ENCODE measurements at places on chromosomes 7 and 10.

GRCh38 chr10:78634389-78634815 lies 434.4 kb upstream of the ZMIZ1 start:
- no peak for DNase-seq

- no peak for DNase-seq
Observed at GRCh38 chr7:92763636-92764423, 72.5 kb downstream of the CDK6 start.

GRCh38 chr7:80410081-80410480 lies 101.8 kb downstream of the GNAT3 start:
- no peak for DNase-seq

DNA sequence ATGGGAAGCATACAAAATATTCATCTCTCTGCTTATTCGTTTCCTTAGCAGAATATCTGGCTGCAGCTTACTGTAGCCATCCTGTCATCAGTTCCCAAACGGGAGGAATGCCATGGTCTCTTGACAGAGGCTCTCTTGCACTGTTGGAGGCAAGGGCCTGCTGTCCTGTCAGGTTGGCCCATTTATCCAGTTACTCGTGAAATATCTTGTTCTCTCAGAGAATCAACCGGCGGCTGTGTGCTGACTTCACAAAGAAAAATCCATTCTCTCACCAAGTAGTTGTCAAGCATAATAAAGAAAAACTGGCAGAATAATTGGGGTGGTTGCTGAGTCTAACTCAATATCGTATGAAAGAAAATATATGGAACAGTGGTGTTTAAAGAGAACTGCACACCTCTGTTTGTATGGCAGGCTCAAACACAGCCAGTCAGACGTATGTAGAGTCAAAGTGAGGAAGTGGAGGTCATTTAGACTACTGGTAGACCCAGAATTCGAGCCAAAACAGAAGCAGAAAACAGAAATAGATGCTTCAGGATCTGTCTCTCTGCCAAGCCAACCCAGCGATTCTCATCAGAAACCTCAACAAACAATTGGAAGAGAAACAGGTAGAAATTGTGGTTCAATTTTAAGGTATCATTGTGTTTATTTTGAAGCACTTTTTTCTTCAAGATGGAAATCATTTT lies 349.2 kb upstream of the PRKCQ start:
- DNase-seq = no peak

- no peak for DNase-seq
Observed at GRCh38 chr7:105087981-105088380, 74.0 kb downstream of the KMT2E start.

DNA sequence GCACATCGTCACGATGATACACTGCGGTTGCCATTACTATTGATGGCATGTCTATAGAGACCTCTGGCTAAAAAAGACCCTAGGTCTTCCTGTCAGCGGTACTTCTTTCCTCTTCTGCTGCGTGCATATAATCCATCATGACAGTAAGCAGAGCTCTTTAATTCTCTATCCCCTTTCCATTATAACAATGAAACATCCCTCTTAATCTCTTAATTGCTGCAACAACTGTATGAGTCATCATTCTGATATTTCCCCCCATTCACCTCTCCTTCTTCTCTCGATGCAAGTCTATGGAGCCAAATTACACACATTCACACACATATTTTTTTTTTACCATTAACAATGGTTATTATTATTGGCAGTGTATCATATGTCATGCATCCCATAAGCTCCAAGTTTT lies 45.2 kb upstream of the AKR1E2 start:
- DNase-seq = no peak

GRCh38 chr7:142357953-142358520 lies 100.2 kb upstream of the PRSS58 start:
- DNase-seq = no peak

- DNase-seq = no peak
Observed at GRCh38 chr7:154482863-154483262, 430.7 kb downstream of the DPP6 start.

- DNase-seq = no peak
Observed at GRCh38 chr10:62076891-62077290, 175.4 kb downstream of the ARID5B start.

DNA sequence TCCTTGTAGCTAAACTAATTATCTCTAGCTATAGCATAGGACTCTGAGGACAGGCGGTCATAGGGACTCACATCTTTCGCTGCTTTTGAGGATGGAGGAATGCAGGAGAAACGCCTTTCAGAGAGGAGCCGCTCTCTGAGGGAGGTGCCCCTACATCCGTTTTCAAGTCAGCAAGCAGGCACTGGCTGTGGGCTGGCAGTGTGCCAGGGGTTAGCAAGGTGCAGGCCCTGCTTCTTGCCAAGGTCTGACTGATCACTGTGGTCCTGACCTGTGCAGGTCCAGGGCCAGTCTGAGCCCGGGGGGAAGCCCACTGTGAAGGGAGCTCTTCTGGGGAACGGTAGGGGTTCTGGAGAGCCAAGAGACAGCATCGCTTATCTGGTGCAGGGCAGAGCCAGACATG lies 89.4 kb downstream of the SH3PXD2A start:
- no peak for DNase-seq

Data from cortex of kidney (tissue), 1 donor.